ENCODE measurements at places on chromosomes 2 and 18.

DNA sequence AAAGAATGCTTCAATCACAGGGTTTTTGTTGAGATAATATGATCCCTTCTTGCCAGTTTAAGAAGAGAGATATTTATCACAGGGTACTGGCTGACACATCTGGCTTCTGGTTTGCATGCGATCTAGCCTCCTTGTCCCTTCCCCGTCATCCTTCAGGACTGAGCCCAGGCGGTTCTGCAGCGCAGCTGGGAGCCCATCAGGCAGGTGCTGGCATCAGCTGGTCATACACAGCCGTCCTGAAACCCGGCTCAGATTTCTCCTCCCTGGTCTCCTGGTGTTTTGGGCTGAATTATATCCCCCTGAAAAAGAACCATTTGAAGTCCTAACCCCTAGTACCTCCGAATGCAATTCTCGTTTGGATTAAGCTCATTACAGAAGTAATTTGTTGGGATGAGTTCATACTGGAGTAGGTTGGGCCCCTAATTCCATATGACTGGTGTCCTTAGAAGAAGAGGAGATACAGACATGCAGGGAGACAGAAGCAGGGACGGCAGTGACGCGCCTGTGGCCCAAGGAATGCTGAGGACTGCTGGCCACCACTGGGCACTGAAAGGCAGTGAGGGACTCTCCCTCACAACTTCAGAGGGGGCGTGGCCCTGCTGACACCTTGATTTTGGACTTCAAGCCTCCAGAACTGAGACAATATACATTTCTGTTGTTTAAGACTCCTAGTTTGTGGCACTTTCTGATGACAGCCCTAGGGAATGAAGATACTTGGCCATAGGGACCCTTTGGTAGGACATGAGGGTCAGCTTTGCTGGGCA, 83.9 kb upstream of the ODC1 start:
- peak; percentile 38 for DNase-seq

DNA sequence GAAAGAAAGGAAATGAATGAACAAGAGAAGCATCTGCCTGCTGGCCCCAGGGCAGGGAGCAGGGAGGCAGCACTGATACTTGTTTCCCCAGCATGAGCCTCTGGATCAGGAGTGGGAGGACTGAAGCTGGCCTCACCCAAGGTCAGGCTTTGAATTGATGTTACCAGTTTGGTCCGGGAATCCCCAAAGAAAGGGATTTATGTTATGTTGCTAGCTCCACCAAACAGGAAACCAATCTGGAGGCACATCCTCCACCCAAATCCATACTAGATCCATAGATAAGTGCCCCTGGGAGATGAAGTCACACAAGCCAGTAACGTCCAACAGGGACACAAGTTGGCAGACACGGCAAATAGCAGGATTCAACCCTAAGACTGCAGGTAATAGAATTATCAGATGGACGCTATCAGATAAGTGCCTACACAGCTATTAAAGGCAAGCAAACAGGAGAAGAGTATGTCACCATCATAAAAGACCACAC, 85.9 kb downstream of the MTCL1 start:
- DNase-seq = peak; percentile 78

- no peak for DNase-seq
Measured at GRCh38 chr2:157559061-157559460, 69.6 kb downstream of the ACVR1C start.

- no peak for DNase-seq
Measured at GRCh38 chr2:21155365-21156136, 31.8 kb downstream of the TDRD15 start.

DNA sequence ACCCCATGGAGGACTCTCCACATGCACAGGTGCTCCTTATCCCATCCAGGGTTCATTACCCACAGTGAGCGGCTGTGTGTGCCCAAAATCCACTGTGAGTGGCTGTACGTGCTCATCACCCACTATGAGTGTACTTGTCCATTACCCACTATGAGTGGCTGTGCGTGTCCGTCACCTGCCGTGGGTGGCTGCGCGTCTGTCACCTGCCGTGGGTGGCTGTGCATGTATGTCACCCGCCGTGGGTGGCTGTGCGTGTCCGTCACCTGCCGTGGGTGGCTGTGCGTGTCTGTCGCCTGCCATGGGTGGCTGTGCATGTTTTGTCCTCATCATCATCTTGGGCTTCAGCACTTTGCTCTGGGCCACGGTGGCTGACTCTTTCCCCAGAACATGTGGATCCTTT, 78.6 kb upstream of the FN1 start:
- no peak for DNase-seq

DNA sequence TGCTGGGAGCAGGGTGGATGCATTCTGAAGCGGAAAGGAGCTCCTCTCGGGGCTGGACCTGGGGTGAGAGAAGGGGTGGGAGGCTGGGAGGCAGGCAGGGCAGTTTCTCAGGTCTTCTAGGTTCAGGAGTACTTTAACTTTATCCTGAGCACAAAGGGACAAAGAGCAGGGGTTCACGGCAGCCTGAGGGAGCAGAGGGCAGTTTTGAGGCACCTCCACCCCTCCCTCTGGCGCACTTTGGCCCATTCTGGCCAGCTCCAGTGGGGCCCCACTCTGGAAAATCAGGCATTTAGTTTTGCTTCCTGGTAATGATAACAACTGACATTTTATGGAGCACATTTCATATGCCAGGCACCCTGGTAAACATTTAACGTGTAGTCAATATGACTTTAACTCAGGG, 14.3 kb downstream of the B3GNT7 start:
- DNase-seq = no peak

DNA sequence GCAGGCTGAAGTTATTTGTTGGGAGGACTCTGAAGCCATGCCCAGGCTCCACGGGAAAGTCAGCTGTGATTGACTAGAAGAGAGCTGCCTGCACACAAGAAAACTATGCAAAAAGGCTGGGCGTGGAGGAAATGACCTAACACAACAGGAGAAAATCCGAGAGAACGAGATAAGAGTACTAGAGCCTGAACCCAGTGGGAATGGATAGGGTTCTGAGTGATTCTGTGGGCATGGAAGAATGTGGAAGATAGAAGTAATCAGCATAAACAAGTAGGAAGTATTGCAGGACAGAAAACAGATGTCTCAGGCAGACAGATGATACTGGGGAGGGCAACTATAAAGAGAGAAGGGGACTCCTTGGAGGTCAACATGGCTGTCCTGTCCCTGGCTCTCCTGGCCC, 12.1 kb upstream of the COPS8 start:
- DNase-seq = peak; percentile 76

DNA sequence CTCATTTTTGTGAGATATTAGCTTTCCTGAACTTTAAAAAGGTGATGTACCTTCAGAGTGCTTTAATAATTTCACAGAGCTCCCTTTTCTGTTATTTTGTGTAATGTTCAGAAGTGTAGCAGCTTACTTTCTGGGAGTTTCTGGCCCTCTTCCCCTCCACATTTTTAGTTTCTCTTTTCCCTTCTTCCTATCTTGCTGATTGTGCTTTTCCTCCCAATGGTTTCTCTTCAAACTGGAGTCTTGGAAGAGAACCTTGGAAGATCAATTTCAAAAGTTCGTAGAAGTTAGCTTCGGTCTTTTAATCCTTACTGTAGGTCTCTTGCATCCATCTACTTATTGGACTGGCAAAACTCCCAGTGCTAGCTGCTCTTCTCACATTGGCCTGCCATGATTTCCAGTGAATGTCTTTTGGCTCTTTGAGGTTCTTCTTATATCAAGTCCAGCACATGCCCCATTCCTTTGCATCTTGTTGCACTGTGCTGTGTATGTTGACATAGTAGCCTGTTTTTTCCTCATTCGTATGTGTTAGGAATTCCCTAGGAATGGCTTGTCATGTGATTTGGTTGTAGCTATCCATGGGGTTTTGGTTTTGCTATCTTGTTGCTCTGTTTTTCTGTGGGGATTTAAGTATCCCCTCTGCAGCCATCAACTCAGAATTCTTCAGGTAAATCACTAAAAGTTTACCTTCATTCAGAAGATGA, 7.8 kb downstream of the CCNT2 start:
- DNase-seq = no peak

GRCh38 chr18:22674272-22674671, 256.6 kb upstream of the CTAGE1 start:
- DNase-seq = peak; percentile 80

- DNase-seq = no peak
Measured at GRCh38 chr2:96815326-96816126, 542 bp upstream of the CNNM3 start.

DNA sequence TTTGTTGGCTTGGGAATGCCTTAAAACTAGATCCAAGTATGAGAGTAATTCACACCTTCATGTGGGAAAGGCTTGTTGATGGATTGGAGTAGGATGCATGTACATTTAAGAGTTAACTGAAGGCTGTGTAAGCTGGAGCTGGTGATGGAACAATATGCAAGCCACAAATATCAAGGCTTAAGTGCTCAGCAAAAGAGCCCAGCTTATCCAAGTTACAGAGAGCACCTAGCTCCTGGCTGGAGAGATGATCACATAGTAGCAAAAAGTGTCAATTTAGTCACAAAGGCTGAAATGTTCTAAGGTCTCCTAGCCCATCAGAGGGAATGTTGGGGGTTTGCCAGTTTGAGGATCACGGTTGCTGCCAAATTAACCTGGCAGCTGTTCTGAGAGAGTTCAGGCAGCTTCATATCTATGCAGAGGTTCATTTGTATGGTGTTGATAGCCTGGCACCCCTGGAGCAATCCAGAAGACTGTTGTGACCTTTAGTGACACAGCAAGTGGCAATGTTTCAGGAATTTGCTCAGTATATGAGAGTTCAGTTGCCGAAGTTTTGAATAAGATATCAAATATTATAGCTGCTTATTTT, 228.2 kb downstream of the DOK6 start:
- DNase-seq = no peak

- DNase-seq = no peak
Measured at GRCh38 chr2:48717846-48718245, 37.7 kb downstream of the LHCGR start.

DNA sequence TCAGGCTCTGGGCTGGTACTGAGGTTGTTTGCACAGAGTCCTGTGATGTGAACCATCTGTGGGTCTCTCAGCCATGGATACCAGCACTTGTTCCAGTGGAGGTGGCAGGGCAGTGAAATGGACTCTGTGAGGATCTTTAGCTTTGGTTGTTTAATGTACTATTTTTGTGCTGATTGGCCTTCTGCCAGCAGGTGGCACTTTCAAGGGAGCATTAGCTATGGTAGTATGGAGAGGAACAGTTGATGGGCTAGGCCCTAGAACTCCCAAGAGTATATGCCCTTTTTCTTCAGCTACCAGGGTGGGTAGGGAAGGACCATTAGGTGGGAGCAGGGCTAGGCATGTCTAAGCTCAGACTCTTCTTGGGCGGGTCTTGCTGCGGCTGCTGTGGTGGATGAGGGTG, 257.0 kb upstream of the GYPC start:
- no peak for DNase-seq

GRCh38 chr2:172287605-172288315, 139.6 kb upstream of the ITGA6 start:
- no peak for DNase-seq

DNA sequence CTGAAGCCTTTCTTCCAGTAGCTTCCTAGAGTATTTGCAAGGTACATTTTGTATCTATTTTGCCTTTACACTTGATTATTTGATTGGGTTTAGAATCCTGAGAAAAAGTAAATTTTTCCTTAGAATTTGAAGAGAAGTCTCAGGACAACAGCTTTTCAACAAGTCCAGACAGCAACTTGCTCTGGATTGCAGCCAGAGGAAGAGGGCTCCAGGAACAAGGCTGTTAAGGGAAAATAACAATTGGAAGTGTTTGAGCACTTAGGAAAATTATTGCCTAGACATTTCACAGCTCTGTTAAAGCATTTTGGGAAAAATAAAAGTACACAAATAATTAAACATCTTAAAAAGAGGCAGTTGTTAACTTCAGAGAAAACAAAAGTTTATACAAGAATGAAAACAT, 58.3 kb upstream of the RAPGEF4 start:
- no peak for DNase-seq
